ENCODE measurements at places on chromosomes 3 and 15. TPM values are rescaled to one million over a fixed set of nuclear protein-coding genes. Genes with fewer than 3 reads are reported as not detected.

Gene EIF1B
- 15.8 TPM for total RNA-seq

Gene ERC2
- 0.49 TPM for total RNA-seq

Gene EPHB1
- total RNA-seq, result 14.5 TPM

Gene GOLGA8Q
- 0.76 TPM for total RNA-seq

Gene GASK1A
- not detected for total RNA-seq

Gene BOC
- 0.13 TPM for total RNA-seq

Gene GOLGA8H
- total RNA-seq, result 1.0 TPM

Gene TM4SF1
- 1,541 TPM for total RNA-seq

Gene GPR62
- total RNA-seq, result not detected

Gene ANKRD63
- total RNA-seq, result not detected

Gene RTP3
- total RNA-seq, result not detected

Gene ITGA11
- 1.6 TPM for total RNA-seq

Gene GOLGA6L9
- total RNA-seq, result 0.65 TPM

Gene ZNF502
- total RNA-seq, result 2.3 TPM

Gene CEMIP
- 0.32 TPM for total RNA-seq

Gene CLRN1
- not detected for total RNA-seq

Gene GOLGA8S
- not detected for total RNA-seq

Gene CFAP91
- total RNA-seq, result not detected

Gene HEMK1
- 2.4 TPM for total RNA-seq

Gene ALDH1A3
- 37.1 TPM for total RNA-seq
